Calu3 (cell line): ENCODE measurements at places on chromosomes 13 and 19. TPM values are rescaled to one million over a fixed set of nuclear protein-coding genes. Genes with fewer than 3 reads are reported as not detected.
A peak's percentile ranks its signal among the peaks of the same experiment; 100 is the strongest.

The CDX2 gene
- 1.0 TPM in 1 of 2 replicates, not detected in the other for total RNA-seq

The ZNF560 gene
- not detected in 2 replicates for total RNA-seq

The LHFPL6 gene
- total RNA-seq, result 0.42 TPM in 1 of 2 replicates, not detected in the other

DNA sequence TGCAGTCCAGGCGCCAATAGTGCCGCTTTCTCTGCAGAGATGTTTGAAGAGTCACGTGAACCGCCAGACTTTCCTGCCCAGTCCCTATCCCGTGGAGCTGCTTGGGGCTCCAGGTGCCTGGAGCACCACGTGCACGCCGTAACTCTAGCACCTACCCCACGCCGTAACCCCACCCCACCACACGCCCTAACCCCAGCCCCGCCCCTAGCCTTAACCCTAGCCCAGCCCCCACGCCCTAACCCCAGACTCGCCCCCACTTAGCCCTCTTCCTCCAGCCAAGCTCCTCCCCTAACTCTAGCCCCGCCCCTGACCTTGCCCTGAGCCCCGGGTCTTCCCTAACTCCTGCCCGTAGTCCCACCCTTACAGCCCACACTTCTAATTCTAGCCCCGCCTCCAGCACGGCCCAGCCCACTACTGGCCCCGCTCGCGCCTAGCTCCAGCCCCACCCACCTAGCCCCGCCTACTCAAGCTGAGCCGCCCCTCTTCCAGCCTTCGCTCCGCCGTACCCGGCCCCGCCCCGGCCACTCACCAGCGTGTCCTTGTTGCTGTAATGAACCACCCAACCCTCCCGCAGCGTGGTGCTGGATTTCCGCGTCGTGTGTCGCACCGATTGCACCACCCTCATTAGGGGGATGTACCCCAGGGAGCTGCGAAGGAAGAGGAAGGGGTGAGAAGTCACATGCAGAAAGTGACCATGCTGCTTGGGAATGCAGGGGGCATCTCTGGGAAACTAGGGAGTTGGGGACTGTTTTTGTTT is 19.5 kb downstream of the PRKD2 start:
- DNase-seq, result no peak

- DNase-seq, result no peak
Observed at GRCh38 chr13:73924607-73925006, 209.6 kb downstream of the KLF12 start.

DNA sequence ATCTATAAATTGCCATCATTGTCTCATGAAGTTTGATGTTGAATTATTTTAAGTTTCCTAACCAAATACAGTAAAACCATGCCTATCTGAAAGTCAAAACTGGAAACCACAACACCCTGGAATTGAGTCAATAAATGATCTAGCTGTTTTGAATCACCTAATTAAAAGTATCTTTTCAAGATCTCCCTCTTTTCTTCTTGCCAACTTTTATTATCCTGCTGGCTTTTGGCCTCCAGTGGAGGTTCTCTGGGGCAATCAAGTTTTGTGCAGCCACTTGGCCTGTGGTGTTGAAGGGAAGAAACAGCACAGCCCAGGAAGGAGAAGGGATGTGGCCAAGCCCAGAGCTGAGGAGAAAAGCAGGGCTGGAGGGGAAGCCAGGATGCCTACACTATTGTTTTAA is 255.4 kb downstream of the COG6 start:
- no peak for DNase-seq

- peak; percentile 63 for DNase-seq
Observed at GRCh38 chr19:39111593-39112199, 13.9 kb upstream of the PAK4 start.

GRCh38 chr19:5899728-5900526 is 3.7 kb downstream of the NDUFA11 start:
- no peak for DNase-seq

GRCh38 chr13:59689057-59689456 is 474.7 kb downstream of the DIAPH3 start:
- DNase-seq, result no peak

DNA sequence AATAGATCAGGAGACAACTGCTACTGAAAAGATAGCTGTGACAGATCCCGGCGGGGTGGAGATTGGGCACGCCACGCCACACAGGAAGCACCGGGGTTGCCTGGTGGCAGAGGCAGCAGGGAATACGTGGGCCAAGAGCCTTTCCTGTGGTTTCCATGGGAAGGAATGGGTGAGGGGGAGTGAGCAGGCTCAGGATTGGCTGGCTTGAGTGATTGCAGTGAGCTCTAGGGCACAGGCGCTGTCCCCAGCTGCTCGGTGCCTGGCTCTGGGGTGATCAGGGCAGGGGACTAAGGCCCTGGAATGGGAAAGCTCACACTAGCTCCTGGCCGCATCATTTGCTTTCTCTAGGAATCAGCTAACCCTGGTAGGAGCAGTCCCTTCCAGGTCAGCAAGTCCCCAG is 166.1 kb downstream of the USP12 start:
- DNase-seq, result no peak

DNA sequence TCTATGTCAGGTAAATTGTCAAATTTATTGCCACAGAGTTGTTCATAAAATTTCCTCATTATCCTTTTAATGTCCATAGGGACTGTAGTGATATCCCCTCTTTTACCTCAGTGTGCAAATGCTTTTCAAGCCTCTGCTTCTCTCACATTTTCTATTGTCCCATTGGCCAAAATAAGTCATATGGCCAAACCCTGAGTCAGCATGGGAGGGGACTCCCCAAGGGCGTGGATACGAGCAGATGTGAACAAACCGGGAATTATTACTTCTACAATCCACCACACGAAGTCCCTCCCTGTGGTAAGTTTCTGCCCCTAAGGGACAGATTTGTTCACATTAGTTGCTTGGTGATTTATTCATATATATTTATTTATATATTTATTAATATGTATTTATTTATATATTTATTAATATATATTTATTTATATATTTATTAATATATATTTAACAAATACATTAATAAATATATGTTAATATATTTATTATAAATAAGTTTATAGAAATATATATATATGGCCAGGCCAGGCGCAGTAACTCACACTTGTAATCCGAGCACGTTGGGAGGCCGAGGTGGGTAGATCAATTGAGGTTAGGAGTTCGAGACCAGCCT is 20.1 kb upstream of the CAMSAP3 start:
- no peak for DNase-seq

DNA sequence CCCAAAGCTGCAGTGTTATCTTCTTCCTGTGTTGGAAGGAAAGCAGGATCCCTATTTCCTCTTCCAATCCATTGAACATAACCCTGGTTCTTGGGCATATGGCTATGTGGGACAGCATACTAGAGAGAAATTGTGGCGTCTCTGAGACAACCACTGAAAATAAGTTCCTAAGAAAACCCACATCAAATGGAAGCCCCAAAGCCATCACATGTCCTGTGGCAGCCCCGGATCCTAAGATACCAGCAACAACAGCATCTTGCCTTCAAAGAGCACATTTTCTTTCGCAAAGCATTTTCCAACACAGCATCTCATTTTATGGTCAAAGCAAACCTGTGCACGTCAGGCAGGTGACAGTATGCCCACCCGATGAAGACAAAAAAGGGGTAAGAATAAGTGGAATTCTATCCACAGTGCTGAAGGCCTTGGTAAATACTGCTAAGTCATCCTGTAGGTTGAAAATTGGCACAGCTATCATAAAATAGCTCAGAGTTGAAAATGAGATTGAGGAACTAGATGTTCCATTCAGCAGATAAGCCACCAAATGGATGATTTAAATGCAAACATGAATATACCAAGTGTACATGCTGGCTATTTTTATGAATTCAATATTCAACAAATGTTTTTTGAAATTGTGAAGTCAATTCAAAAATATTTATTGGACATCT is 232.2 kb downstream of the DLEU7 start:
- DNase-seq, result no peak

- no peak for DNase-seq
Observed at GRCh38 chr19:8088752-8089663, 36.4 kb downstream of the CCL25 start.

- DNase-seq, result no peak
Observed at GRCh38 chr13:113959198-113959597, 14.7 kb downstream of the C13orf46 start.
